ENCODE measurements at places on chromosomes 7 and 10.

- no peak for DNase-seq
Observed at GRCh38 chr7:120097774-120098173, 175.2 kb upstream of the KCND2 start.

GRCh38 chr10:78802431-78802830, 266.3 kb upstream of the ZMIZ1 start:
- no peak for DNase-seq

DNA sequence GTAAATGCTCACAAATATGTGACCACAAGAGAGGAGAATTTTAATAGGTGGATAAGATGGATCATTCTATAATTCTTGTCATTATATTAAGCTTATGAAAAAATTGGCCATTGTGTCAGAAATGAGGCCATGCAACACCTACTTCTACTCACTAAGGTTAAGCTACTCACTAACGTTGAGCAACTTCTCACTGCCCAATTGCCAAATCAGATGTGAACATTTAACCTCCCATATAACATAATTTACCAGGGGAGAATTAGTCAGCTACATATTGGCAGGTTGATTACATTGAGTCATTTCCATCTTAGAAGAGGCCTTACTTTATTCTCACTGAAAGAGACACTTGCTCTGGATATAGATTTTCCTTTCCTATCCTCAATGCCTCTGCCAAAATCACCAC, 211.2 kb upstream of the DGKB start:
- DNase-seq, result no peak

- DNase-seq, result no peak
Observed at GRCh38 chr10:132469197-132469884, 68.2 kb upstream of the INPP5A start.

- DNase-seq, result no peak
Observed at GRCh38 chr7:20329389-20330238, 1.1 kb upstream of the ITGB8 start.

- no peak for DNase-seq
Observed at GRCh38 chr10:132186488-132187429, at the start of gene DPYSL4. DPYSL4 (plus strand) TSS chr10:132186948; CDS start chr10:132187064, 116 bp downstream.

GRCh38 chr7:11343818-11344413, 370.2 kb downstream of the PHF14 start:
- peak; percentile 25 for DNase-seq

DNA sequence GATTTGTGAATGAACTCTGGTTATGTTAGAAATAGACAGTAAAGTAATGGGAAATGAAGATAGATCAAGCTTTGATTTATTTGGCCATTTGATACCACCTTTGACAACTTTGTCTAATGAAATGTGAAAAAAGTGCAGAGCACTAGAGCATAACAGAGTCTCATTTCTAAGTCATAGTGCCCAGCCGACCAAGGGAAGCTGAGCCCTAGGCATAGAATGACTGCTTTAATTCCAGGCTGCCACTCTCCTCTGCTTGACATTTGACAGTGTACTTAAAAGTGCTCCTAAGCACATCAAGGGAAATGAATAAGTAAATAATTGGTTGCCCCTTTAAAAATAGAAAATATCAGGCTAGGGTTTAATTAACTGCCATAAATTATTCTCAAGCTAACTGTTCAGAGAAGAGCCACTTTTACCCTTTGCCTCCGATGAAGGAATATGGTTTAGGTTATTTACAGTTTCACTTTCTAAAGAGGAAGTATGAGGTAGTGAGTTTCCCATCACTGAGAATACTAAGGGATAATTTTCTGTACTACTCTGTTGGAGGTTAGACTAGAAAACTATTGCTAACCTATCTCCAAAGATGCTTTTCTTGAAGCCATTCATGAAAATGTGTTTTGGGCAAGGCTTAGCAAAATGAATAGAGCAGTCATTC, 591.6 kb downstream of the REEP3 start:
- DNase-seq, result peak; percentile 61

DNA sequence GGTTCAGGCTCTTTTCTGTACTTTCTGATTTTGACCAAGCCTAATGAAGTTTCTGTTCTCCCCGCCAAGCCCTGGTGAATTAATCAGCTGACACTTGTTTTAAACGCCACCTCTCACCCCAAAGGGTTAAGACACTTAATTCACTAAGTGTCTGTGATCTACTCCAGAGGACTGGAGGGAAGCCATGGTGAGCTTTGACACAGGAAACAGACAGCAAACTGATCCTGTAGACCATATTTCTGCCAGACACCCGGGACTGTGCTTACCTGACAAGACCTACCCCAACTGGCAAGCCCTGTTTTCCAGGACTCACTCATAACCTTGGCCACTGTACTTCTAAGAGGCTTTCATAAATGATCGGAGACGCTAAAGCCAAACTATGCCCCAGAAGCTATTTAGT, 126.0 kb downstream of the STRA8 start:
- DNase-seq, result no peak

DNA sequence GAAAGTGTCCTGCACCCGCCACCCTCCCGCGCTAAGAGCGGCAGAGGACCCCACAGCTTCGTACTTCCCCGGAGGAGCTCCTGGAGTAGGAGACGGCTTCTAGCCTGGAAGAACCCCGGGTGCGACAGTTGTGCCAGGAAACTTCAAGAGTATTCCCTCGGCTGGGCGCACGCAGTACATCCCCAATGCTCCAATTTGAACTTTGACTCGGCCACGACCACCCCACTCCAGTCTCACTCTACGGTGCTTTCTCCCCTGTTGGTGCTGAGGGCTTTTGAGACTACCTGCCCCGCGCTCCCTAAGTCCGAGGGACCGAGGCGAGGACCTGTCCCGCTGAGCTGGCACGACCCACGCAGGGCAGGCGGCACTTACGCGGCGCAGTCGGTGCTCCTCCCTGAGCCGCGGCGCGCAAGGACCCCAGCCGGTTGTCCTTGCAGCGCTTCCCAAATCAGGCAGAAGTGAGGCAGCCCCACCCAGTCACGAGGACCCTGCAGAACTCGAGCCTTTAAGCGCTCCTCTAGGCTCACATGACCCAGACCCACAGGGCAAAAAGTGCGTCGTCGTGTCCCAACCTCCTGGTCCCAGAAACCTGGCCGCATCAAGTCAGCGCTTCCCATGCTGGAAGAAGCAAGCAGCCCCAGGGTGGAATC, at the start of gene CPVL:
Gene CPVL, minus strand, starts transcription at position 481 of the 650 bp plus-strand sequence. CDS start 25,476 bp downstream, outside the sequence.
- no peak for DNase-seq

GRCh38 chr10:126502441-126502840, 114.2 kb upstream of the ADAM12 start:
- DNase-seq, result no peak

DNA sequence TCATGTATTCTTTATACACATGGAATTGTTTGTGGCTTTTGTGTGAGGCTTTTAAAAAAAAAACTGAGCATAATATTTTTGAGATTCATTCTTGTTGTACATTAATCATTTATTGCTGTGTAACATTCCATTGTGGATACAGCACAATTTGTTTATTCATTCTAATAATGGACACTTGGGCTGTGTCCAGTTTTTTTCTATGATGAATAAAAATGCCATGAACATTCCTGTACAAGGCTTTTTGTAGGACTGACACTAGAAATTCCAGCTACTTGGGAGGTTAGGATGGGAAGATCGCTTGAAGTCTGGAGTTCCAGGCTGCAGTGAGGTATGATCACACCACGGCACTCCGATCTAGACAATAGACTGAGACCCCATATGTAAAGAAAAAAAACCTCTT, 254.3 kb upstream of the CACNA2D1 start:
- no peak for DNase-seq

DNA sequence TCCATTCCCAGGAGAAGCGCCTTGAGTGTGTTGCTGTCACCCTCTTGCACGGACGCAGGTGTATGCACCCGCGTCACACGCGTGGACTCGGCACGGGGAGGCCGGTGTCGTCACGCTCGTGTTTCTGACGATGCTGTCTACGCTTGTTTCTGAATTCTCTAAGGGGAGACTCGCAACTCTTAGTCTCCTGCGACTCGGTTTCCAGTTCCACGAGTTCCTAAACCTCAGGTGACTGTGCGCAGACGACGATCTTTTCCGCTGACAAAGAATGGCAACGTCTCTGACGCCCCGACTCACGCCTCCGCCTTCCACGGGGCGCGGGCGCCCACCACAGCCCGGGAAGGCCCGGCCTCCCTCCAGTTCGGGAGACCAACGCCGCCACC, 579 bp downstream of the IDI1 start:
- DNase-seq, result peak; percentile 54

DNA sequence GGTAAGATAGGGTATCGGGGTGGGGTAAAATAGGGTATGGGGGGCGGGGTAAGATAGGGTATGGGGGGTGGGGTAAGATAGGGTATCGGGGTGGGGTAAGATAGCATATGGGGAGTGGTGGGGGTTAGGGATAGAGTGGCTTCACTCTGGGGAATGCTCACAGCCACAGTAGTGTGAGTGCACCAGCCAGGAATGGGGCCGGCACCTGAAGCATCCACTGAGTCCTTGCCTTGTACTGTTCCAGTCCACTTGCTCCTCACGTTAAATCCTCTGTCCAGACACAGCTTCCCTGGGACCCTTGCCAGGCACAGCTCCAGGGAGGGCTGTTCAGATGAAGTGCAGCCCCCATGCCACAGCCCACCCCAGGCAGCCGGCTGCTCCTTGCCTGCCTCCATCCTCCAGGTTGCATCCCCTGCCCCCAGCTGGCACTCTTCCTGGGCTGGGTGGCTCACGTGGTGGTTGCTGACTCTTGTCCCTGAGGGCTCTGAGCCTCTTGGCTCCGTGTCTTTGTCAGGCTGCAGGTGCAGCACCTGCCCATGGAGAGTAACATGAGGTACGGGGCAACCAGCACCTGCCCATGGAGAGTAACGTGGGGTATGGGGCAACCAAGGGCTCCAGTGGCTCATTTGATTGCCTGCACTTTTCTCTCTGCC, 268.4 kb downstream of the TCERG1L start:
- DNase-seq, result no peak

- no peak for DNase-seq
Observed at GRCh38 chr10:124677749-124678556, 66.2 kb downstream of the FAM53B start.

DNA sequence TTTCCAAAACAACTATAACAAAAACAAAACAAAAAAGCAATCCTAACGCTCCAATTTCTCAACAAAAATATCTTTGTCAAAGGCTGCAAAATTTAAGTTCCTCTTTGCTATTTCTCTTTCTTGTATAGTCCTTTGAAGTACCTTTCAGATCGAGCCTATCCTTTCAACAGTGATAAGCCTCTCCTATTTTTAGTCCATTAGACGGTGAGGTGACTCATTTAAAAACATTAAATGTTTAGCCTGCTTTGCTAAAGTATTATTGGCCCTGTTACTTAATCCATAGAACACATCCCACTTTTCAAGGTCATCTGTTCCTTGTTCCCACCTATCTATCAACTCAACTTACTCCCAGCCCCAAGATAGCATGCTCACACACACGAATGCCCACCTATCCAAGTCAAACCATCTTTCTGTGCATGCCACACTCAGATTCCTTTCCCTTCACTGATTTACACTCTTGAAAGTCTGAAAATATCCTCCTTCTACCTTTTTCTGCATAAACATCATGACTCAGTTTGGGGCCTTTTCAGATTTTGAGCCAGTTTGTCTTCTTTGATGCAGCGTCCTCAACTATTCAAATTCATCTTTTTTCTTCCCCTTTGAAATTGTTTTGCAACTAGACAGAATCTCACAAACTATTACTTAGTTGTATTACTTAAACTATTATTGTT, 224.9 kb upstream of the TMEM229A start:
- no peak for DNase-seq

DNA sequence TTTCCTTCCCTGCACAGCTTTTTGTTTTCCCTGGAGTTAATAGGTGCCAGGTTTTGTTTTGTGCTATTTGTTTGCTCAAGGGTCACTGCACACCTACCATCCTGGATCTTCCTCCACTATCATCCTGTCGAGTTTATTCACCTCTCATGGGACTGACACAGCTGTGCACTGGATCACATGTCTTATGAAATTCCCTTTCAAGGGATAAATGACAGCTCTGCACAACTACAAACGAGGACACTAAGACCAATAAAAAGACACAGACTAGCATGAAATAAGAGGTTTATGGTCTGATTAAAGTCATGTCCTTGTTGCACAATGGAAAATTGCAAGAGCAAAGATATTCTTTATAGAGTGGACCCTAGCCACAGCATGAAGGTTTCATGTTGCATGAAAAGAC, 76.7 kb upstream of the SFMBT2 start:
- DNase-seq, result no peak

DNA sequence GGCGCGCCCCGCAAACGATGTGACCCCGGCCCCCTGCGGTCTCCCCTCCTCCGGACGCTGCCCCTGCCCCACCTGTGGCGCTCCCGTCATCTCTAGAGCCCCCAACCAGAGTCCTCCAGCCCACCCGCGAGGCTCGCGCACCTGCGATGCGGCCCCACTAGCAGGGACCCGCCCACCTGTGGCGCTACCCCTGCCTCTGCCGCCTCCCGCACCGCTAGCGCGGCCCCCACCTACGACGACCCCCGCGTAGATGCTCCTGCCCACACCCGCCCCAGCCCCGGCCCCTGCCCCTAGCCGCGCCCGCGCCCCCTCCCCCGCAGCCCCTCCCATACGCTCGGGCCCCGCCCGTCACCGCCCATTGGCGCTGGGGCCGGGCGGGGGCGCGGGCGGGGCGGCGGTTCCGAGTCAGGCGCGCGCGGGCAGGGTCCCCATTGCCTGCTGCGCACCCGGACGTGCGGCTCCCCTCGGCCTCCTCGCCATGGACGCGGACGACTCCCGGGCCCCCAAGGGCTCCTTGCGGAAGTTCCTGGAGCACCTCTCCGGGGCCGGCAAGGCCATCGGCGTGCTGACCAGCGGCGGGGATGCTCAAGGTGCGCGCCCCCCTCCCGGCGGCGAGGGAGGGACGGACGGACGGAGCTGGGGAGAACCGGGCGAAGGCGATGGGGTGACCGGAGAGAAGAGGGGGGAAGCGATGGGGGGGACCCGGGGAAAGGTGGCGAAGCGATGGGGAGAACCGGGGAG, at the start of gene PFKP:
Gene PFKP, plus strand, starts transcription at position 431 of the 741 bp plus-strand sequence. Its CDS starts 48 bp downstream, at position 479.
- DNase-seq, result peak; percentile 36

- DNase-seq, result no peak
Observed at GRCh38 chr10:19937989-19938388, 121.8 kb downstream of the PLXDC2 start.

GRCh38 chr10:70303730-70304129, 19.9 kb upstream of the NPFFR1 start:
- no peak for DNase-seq

DNA sequence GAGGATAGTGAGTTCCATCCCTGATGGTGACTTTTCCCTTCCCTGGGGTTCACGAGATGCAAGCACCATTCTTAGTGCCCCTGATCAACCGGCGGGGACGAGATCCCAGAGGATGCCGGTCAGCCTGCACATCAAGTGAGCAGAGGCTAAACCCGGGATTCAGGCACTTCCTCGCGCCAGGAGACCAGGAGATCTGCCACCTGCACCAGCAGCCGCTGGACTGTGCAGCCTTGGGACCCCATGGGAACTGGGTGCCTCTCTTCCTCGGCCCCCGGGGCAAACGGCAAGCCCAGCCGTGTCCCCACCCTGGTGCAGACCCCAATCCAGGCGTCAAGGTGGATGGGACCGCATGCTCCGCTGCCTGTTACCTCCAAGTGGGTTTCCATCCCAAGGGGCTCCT, 88.5 kb downstream of the TCERG1L start:
- no peak for DNase-seq

DNA sequence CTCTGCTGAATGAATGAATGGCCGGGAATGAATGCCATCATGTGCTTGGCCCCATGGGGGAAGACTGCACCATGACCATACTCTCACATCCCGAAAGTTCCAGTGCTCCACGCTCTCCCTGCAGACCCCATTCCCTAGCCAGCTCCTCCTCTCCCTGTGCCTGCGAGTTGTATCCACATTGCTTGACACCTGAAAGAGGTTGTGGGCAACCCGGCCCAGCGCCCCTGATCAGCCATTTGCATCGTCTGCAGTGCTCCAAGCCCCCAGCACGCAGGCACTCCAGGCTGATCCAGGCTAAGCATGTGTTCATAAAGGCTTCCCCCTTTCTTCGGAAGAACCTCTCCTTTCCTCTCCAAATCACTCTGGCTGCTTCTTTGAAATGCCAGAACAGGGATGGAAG, 354.4 kb upstream of the MKI67 start:
- DNase-seq, result no peak
